Activated B cell treated with CpG ODN at 0.5 μM for 24 hours (primary cell): ENCODE measurements at places on chromosomes 2 and 18.

GRCh38 chr2:169203952-169204351 lies 134.6 kb downstream of the DHRS9 start:
- H3K36me3 ChIP-seq, result no peaks in the 10 kb centered on the region
- H3K4me3 ChIP-seq, result no peak overlapping the region
- H3K4me1 ChIP-seq, result no peaks in the 10 kb centered on the region
- no peaks in the 10 kb centered on the region for H3K27me3 ChIP-seq
- H3K27ac ChIP-seq, result no peak overlapping the region

GRCh38 chr2:1548910-1549673 lies 135.8 kb downstream of the TPO start:
- DNase-seq, result no peak
- H3K27ac ChIP-seq, result no peak overlapping the region
- H3K4me3 ChIP-seq, result no peak overlapping the region
- H3K4me1 ChIP-seq, result peaks cover 4% of the 10 kb centered on the region
- H3K36me3 ChIP-seq, result no peaks in the 10 kb centered on the region

GRCh38 chr2:230942920-230943896 lies 18.2 kb upstream of the GPR55 start:
- peak overlapping the region; percentile 80 for H3K27ac ChIP-seq
- peaks cover 11% of the 10 kb centered on the region for H3K27me3 ChIP-seq
- DNase-seq, result no peak
- peak overlapping the region; percentile 70 for H3K4me3 ChIP-seq

DNA sequence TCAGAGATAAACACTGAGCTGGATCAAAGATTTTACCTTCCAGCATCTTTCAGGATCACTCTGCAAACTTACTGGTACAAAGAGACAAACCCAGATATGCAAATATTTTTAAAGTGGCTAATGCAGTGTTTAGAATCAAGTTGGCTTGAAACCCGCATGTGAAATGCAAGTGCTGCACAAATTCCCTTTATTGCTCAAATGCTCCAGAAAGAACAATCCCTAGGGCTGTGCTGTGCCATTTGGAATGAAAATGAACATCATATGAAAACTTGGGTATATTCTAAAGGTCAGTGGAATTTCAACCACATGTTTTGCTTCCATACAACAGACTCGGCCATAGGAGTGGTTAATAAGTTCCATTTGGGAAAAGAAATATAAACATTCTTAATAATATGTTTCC lies 139.1 kb downstream of the VWC2L start:
- no peak overlapping the region for H3K27ac ChIP-seq
- no peak overlapping the region for H3K4me3 ChIP-seq
- H3K4me1 ChIP-seq, result no peaks in the 10 kb centered on the region
- no peaks in the 10 kb centered on the region for H3K27me3 ChIP-seq

DNA sequence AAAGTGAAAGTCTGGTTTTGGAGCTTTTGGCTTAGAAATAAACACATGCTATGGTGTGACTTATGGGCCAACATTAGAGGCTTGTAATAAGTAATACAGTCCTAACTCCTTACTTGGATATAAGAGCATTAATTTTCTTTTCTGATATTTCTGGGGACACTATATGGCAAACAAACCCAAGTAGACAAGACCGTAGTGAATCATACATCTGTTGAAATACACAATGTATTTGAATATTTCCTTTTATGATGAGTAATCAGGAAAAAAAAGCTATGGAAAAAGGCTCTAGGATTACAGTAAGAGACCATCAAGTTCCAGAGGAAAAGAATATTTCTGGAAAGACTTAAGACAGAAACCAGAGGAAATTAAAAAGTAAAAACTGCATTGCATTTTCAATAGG lies 146.0 kb upstream of the CYP26B1 start:
- DNase-seq, result no peak
- no peak overlapping the region for H3K4me3 ChIP-seq
- H3K4me1 ChIP-seq, result peaks cover 3% of the 10 kb centered on the region
- H3K27ac ChIP-seq, result no peak overlapping the region

DNA sequence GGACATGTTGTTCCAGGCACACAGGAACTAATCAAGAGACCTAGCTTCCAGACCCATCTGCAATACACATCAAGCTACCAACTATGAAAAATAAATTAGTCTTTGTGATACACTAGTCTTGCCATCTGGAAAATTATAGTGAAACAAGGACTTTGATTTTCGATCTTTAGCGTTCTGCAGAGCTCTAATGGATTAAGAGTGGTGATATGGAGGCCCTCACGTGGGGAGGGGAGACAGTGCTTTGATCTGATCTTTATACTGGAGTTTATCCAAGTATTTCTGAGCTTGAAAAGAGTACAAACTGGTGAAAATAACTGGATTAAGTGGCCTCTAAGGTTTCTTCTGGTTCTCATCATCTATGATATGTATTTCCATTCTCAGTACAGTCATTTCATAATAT lies 273.4 kb upstream of the CDH7 start:
- no peak overlapping the region for H3K4me3 ChIP-seq
- no peak for DNase-seq
- no peak overlapping the region for H3K27ac ChIP-seq
- no peaks in the 10 kb centered on the region for H3K27me3 ChIP-seq

DNA sequence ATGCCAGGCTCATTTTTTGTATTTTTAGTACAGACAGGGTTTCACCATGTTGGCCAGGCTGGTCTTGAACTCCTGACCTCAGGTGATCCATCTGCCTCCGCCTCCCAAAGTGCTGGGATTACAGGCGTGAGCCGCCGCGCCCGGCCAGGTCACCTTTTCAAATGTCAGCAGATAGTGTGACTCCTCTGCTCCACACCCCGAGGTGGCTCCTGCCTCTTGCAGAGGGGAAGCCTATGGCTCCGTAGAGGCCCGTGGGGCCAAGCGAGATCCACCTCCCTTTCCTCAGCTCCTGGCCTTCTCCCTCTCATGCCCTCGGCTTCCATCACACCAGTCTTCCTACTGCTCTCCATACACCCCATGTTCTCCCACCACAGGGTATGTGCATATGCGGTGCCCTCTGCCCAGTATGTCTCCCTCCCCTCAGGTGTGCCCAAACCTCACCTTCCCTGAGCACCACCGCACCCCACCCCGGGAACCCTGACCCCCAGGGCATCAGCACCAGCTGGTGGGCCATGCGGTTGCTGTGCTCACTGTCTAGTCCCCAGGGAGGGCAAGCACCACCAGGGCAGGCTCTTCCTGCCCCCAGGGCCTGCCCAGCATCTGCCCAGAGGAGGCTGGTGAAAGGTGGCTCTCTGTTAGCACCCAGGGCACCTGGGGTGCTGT lies 10.7 kb downstream of the GPR17 start:
- peaks cover 26% of the 10 kb centered on the region for H3K4me1 ChIP-seq
- no peak overlapping the region for H3K4me3 ChIP-seq
- no peak overlapping the region for H3K27ac ChIP-seq
- DNase-seq, result no peak
- no peaks in the 10 kb centered on the region for H3K36me3 ChIP-seq

GRCh38 chr2:3112131-3112530 lies 265.5 kb downstream of the EIPR1 start:
- no peak for DNase-seq
- no peaks in the 10 kb centered on the region for H3K36me3 ChIP-seq
- H3K4me3 ChIP-seq, result no peak overlapping the region

GRCh38 chr2:156177654-156178053 lies 154.9 kb downstream of the NR4A2 start:
- no peaks in the 10 kb centered on the region for H3K4me1 ChIP-seq
- H3K4me3 ChIP-seq, result no peak overlapping the region
- H3K27ac ChIP-seq, result no peak overlapping the region
- no peaks in the 10 kb centered on the region for H3K27me3 ChIP-seq
- H3K36me3 ChIP-seq, result no peaks in the 10 kb centered on the region
- no peak for DNase-seq

- no peak for DNase-seq
- no peak overlapping the region for H3K4me3 ChIP-seq
- peaks cover 9% of the 10 kb centered on the region for H3K4me1 ChIP-seq
- H3K27me3 ChIP-seq, result peaks cover 4% of the 10 kb centered on the region
Observed at GRCh38 chr2:214575465-214575864, 164.6 kb downstream of the VWC2L start.

DNA sequence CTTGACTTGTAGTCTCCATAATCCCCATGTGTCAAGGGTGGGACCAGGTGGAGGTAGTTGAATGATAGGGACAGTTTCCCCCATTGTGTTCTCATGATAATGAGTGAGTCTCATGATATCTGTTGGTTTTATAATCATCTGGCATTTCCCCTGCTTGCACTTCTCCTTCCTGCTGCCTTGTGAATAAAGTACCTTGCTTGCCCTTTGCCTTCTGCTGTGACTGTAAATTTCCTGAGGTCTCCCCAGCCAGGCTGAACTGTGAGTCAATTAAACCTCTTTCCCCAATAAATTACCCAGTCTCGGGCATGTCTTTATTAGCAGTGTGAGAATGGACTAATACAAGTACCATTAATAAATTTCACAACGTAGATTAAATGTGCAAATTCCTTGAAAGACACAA lies 102.3 kb upstream of the EPB41L5 start:
- DNase-seq, result no peak
- H3K27ac ChIP-seq, result no peak overlapping the region
- H3K4me1 ChIP-seq, result no peaks in the 10 kb centered on the region
- H3K27me3 ChIP-seq, result no peaks in the 10 kb centered on the region

DNA sequence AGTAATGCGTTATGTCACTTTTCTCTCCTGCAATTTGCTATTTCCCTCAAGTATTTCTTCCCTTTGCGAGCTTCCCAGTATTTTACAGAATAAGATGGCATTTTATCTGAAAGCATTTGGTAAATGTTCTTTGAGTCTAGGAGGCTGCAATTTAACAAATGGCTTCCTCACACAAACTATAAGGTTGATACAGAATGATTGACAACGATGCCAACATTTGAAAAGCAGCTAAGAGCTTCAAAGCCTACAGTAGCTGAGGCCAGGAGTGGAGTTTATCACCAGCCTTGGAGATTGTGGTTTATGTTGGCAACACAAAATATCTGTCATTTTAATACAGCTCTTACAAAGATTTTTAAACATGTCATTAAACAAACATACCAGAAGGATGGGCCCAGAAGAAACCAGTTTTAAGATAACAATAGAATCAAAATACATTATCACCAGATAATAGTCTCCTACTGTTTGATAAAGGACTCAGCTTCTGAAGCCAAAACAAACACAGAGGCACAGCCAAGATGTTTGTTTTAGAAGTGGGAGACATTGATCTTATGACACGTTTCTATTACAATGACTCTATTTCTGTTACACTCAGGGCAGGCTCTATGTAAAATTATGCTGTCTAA lies 711.4 kb upstream of the ACVR2A start:
- H3K27me3 ChIP-seq, result no peaks in the 10 kb centered on the region
- no peak overlapping the region for H3K27ac ChIP-seq
- H3K4me1 ChIP-seq, result no peaks in the 10 kb centered on the region
- no peak for DNase-seq

GRCh38 chr2:152825834-152826233 lies 107.4 kb downstream of the ARL6IP6 start:
- no peaks in the 10 kb centered on the region for H3K36me3 ChIP-seq
- no peaks in the 10 kb centered on the region for H3K27me3 ChIP-seq
- H3K4me3 ChIP-seq, result no peak overlapping the region
- DNase-seq, result no peak
- no peak overlapping the region for H3K27ac ChIP-seq

- no peaks in the 10 kb centered on the region for H3K27me3 ChIP-seq
- H3K4me1 ChIP-seq, result no peaks in the 10 kb centered on the region
- H3K4me3 ChIP-seq, result no peak overlapping the region
- no peak for DNase-seq
- H3K27ac ChIP-seq, result no peak overlapping the region
Observed at GRCh38 chr2:71592181-71592711, 138.9 kb downstream of the DYSF start.

GRCh38 chr2:196617430-196617829 lies 22.1 kb upstream of the CCDC150 start:
- H3K27me3 ChIP-seq, result peaks cover 17% of the 10 kb centered on the region
- H3K4me1 ChIP-seq, result no peaks in the 10 kb centered on the region

- H3K4me1 ChIP-seq, result no peaks in the 10 kb centered on the region
- no peaks in the 10 kb centered on the region for H3K36me3 ChIP-seq
- no peak overlapping the region for H3K4me3 ChIP-seq
- no peak overlapping the region for H3K27ac ChIP-seq
- H3K27me3 ChIP-seq, result no peaks in the 10 kb centered on the region
- DNase-seq, result no peak
Observed at GRCh38 chr18:14933049-14933851, 185.3 kb downstream of the ANKRD30B start.

GRCh38 chr2:105576440-105577241 lies 168.1 kb upstream of the NCK2 start:
- DNase-seq, result no peak
- no peaks in the 10 kb centered on the region for H3K36me3 ChIP-seq
- H3K4me1 ChIP-seq, result peaks cover 7% of the 10 kb centered on the region
- peaks cover 14% of the 10 kb centered on the region for H3K27me3 ChIP-seq
- peak overlapping the region; percentile 60 for H3K27ac ChIP-seq

DNA sequence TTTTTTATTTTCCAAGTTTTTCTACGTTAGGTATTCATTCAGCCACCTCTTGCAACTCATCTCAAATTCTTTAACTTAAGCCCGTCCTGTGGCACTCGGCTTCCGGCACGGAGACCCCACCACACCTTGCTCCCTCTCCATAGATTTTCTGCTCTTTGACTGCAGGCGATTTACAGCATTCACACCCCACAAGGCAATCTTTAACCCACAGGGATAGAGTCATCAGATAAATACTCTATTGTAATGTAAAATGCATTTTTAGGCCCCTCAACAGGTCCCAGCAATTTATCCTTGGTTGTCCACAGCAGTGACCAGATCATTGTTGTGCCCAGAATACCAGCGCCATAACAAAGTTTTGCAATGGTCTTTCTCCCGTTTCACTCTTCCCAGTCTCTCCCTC lies 132.3 kb upstream of the EPHA4 start:
- H3K4me1 ChIP-seq, result no peaks in the 10 kb centered on the region
- H3K27me3 ChIP-seq, result no peaks in the 10 kb centered on the region
- no peak overlapping the region for H3K27ac ChIP-seq
- DNase-seq, result no peak
- no peaks in the 10 kb centered on the region for H3K36me3 ChIP-seq

- H3K4me3 ChIP-seq, result no peak overlapping the region
- H3K27me3 ChIP-seq, result peaks cover 12% of the 10 kb centered on the region
- H3K4me1 ChIP-seq, result no peaks in the 10 kb centered on the region
- no peaks in the 10 kb centered on the region for H3K36me3 ChIP-seq
- DNase-seq, result no peak
- no peak overlapping the region for H3K27ac ChIP-seq
Observed at GRCh38 chr18:46407486-46408166, 249.4 kb downstream of the LOXHD1 start.

GRCh38 chr2:207920321-207920720 lies 105.0 kb downstream of the PLEKHM3 start:
- no peaks in the 10 kb centered on the region for H3K27me3 ChIP-seq
- H3K27ac ChIP-seq, result no peak overlapping the region
- no peak overlapping the region for H3K4me3 ChIP-seq
- H3K36me3 ChIP-seq, result peaks cover 36% of the 10 kb centered on the region
- no peak for DNase-seq

GRCh38 chr2:152355409-152355831 lies 20.4 kb downstream of the FMNL2 start:
- no peaks in the 10 kb centered on the region for H3K27me3 ChIP-seq
- no peaks in the 10 kb centered on the region for H3K4me1 ChIP-seq
- DNase-seq, result no peak
- H3K27ac ChIP-seq, result no peak overlapping the region
- H3K36me3 ChIP-seq, result no peaks in the 10 kb centered on the region
